ENCODE measurements at places on chromosomes 7 and 10.

DNA sequence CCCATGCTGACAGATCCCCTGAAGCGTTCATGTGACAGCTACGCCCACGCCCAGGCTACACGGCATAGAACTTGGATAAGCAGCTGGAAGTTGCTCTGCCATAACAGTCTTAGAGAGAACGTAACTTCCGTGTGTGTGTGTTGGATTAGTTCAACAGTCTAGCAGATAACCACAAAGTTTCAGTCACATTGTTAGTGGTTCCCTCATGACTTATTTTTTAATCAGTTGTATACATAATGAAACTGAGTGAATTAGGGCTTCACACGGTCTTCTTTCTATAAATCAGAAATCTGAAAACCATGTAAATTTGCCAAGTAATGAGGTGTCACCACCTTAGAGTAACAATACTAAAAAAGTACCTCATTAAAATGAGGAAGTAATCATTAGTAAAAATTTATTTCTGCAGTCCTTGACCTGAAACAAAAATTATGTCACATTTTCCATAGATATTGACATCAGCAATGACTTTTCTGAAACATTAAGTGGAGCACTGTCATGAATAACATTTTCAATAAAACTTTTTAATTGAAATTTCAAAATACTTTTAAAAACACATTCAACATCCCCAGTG, 21.7 kb upstream of the MACC1 start:
- DNase-seq, result no peak

DNA sequence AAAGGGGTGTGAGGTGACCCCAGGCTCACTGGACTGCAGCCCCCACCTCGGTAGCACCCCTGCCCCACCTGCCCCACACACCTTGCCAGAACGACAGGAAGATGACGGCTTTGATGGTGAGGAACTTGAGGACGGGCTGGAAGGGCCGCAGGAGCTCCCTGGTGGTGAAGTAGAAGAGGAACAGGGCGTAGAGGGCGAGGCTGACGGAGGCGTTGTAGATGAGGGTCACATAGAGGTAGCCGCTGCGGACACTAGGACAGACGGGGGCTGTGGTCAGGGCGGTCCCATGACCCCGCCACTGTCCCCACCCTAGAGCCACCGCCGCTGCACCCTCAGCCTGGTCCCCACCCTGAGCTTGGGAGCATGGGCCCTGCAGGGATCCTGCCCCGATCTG, 7.6 kb downstream of the TMEM184A start:
- DNase-seq, result no peak

- no peak for DNase-seq
These were observed 59.4 kb upstream of the FRMD4A start for GRCh38 chr10:14389981-14390590.

- no peak for DNase-seq
These were observed 119.1 kb upstream of the JCAD start for GRCh38 chr10:30178356-30178964.

All from NCI-H510A treated with DMSO at 0.1 percent for 48 hours (cell line).